Fibroblast of skin of right biceps (primary cell): ENCODE measurements at places on chromosomes 13 and 19.

GRCh38 chr13:73844986-73845385 lies 289.2 kb downstream of the KLF12 start:
- DNase-seq, result peak; percentile 56

GRCh38 chr13:59837101-59837500 lies 326.6 kb downstream of the DIAPH3 start:
- DNase-seq, result no peak

DNA sequence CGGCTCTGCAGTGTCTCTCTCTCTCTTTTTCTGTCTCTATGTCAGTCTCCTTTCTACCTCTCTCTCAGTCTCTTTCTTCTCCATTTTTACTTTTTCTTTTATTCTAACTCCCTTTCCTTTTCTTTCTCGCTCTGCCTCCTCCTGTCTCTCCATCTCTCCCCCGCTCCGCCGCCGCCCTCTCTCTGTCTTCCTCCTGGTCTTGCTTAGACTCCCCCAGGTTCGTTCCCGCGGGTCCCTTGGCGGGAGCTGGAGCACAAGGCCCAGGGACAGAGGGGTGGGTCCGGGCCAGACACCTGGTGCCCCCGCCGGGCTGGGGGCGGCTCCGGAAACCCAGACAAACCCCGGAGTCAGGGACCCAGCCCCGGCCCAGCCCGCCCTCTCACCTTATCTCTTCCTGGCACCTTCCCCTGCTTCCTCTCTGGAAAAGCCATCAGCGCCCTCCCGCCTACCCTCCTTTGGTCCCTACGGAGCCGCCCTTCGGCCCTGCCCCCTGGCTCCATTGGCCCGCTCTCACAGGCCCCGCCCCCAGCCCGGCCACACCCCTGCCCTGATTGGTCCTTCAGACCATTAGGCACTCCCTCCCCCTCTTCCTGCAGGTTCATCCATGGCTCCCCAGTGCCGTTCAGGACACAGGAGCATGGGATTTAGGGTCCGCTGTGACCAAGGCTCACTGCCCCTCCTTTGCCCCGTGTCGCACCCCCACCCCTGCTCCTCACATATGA lies 15.4 kb upstream of the NOP53 start:
- no peak for DNase-seq

DNA sequence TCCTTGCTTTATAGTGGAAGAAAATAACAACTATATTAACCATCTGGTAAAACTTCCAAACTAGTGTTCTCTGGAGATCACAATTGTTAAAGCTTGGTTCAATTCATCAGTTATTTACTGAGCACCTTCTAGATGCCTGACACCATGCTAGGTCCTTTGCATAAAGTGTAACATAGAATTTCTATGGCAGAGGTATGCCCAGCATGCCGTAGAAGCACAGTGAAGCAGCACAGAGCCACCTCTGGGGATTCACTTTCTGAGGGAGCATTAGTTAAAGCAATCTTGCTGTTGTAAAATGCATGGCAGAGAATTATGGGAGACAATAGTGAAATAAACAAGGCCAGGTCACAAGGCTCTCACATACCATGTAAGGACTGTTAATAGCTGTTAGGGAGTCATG lies 75.2 kb downstream of the LRRC63 start:
- DNase-seq, result no peak

DNA sequence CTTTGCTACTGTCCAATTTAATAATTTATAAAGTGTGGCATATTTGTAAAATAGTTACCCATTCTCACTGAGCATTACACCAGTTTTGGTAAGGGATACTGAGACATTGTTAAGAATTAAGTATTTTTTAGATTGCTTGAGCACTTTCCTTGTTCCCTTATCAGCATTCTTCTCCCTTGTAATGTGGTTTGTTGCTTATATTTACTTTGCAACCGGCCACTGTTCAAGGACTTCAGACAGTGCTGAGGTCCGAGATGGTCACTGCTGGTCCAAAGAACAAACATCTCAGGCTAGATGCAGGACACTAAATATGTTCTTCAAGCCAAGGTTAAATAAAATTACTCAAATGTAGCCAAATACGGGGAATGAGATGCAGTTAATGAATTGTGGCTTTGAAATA lies 161.4 kb downstream of the TM9SF2 start:
- DNase-seq, result no peak

GRCh38 chr13:53341144-53341510 lies 312.5 kb downstream of the OLFM4 start:
- DNase-seq, result no peak

DNA sequence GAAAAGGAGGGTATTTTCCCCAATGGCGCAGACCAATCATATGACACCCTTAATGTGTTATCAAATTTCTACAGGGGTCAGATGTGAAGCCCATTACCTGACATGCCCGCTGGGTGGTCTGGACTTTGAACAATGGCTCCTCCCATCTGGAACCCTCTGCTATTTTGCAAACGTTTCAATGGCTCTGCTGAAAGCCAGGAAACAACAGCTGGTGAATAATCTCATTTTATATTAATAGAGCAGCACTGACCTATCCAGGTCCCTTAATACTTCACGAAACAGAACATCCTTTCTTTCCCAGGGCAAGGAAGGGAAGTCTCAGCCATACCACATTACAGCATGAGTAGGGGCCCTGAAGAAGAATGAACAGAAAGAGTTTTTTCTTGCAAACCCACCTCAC lies 20.3 kb upstream of the KPNA3 start:
- no peak for DNase-seq

- no peak for DNase-seq
These were observed 104.7 kb downstream of the CRYL1 start for GRCh38 chr13:20420938-20421337.

- peak; percentile 16 for DNase-seq
These were observed 71.6 kb upstream of the ZDHHC20 start for GRCh38 chr13:21530656-21531055.

DNA sequence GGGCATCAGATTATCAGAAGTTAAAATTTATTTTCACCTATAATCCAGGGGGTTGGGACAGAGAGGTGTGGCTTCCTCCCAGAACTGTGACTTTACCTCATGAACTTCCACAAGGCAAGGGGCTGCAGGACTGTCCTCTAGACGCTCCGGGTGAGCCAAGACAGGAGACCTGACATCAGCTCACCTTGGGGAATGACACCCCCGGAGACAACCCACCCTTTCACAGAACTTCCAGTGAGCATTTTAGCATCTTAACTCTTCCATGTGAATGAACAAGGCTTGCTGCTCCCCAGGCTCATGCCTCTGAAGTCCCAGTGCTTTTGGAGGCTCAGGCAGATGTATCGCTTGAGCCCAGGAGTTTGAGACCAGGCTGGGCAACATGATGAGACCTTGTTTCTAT lies 29.4 kb upstream of the TFDP1 start:
- no peak for DNase-seq

DNA sequence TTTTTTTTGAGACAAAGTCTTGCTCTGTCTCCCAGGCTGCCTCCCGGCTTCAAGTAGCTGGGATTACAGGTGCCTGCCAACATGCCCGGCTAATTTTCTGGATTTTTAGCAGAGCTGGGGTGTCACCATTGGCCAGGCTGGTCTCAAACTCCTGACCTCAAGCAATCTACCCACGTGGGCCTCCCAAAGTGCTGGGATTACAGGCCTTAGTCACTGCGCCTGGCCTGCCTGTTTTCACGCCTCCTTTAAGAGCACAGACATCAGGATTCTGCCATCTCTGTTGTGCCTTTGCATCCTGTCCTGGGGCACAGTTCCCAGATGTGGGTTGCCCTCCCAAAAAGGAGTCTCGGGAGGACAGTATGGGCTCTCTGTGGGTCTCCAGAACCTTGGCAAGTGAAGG lies 2.5 kb upstream of the PRAM1 start:
- DNase-seq, result no peak

DNA sequence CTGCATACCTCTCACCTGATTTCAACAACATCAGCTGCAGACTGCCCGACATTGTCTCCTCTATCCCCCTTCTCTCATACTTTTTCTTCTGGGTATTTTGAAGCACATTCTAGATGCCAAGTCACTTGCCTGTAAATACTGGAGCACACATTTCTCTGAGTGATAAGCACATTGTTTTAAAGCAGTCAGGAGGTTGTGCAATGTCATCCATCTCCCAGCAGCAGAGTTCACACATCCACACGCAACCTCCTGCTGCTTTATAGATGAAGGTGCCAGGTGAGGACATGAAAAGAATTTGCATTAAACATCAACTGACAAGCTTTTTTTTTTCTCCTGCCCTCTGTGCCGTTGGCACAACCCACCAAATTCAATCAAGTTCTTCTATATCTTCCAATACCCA lies 5.5 kb downstream of the UPK1A start:
- no peak for DNase-seq

DNA sequence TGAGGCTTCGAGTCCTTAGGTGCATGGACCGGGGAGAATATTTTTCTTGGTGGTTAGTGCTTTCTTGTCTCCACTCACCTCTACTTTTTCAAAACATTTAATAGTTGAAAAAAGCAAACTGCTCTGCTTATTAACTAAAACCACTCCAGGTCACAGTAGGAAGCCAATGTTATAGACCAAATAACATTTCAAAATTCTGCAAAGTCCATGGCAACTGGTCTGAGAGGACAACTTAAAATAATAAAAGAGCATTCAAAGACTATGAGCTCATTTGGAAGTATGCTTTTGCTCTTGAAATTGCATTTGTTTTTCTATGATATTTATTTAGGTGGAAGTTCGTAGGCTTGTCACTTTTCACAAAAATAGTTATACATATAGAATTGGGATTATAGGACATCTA lies 483.0 kb downstream of the DCT start:
- no peak for DNase-seq

- DNase-seq, result no peak
These were observed 3.2 kb downstream of the TMIGD2 start for GRCh38 chr19:4298810-4299550.

DNA sequence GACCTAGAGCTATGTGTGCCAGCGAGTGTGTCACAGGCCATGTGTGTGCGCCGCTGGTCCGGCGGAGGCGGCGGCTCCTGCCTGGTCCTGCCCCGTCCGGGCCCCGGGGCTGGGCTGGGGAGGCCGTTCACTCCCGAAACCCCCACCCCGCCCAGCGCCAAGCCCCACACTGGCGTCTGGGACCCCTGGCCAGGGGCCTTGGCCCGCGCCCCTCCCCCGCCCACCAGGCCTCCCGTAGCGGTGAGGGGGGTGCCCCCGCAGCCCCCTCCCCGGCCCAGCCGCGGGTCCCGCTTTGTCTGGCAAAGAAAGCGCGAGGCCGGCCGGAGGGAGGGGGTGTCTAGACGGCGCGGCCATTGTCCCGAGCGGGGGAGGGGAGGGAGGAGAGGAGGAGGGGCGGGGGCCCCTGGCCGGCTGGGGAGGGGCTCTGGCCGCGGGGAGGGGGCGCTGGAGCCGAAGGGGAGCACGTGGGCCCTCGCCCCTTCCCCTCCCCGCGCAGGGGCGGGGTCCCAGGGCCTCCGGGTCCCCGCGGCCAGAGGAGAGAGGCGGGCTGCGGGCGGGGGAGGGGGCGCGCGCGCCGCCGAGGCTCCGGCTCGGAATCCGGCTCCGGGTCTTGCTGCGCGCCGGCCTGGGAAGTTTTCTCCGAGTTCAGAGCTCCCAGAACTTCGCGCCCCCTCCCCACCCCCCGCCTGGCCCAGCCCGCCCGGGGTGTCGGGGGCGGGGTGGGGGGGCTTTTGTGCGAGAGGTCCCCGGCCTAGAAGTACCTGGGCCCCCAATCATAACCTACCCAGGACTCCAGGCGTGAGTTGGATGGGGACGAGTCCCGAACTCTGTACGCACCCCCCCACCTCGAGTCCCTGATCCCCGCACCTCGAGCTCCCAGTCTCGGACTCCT lies 888 bp downstream of the NOTCH3 start:
- DNase-seq, result peak; percentile 38

GRCh38 chr19:3868770-3869456 lies at the start of gene ZFR2:
Gene ZFR2, minus strand, starts transcription at chr19:3869038. Its CDS starts 21 bp downstream, at chr19:3869017.
- DNase-seq, result no peak

DNA sequence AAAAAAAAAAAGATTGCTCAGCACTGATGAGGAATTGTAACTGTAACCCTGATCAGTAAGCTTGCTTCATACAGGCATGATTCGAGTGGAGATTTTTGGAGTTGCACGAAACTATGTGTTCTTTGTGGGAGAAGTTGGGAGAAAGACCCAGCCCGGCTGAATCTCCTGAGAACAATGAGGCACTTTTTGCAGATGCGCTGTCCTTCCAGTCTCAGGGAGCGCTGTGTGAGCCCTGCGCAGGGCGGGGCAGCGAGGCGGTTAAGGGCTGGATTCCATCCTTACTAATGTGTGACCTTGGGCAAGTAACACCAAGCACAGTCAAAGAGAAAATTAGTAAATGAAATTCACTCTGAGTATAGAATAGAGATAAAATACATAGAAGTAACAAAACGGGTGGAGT lies 76.9 kb downstream of the SIPA1L3 start:
- no peak for DNase-seq

DNA sequence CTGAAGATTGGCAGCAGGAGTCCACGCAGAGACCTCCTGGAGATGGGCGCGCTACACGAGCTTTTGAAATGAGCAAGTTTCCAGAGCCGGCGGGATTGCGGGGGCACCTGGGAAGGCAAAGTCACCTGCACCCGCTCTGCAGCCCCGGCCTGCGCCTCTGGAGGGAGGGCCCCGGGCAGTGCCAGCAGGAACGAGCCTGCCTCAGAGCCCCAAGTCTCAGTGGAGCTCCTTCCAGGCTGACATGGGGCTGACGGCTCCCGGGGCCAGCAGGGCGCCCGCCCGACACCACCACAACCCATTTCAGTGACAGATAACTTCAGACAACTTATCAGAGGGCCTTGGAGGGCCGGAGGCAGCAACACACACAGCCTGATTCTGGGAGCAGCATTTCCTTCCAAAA lies 45.0 kb downstream of the RASA3 start:
- no peak for DNase-seq

GRCh38 chr19:14146789-14147216 lies 10.4 kb upstream of the ASF1B start:
- DNase-seq, result peak; percentile 87

DNA sequence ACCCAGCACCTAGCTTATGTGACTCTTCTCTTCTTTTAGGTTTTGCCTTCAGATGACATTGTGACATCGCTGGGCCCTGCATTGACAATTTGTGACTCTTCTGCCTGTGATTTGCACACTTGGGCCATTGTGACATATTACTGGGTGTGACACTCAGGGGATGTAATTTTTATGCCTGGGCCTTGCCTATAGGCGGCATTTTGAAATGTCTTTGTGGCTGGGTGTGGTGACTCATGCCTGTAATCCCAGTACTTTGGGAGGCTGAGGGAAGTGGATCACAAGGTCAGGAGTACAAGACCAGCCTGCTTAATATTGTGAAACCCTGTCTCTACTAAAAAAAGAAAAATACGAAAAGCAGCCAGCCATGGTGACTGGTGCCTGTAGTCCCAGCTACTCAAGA lies 28.4 kb upstream of the ZNF681 start:
- DNase-seq, result no peak

- no peak for DNase-seq
These were observed 9.8 kb downstream of the ERICH4 start for GRCh38 chr19:41452584-41453275.
